ENCODE measurements at places on chromosomes 7 and 10.

GRCh38 chr7:129606803-129607202 is 4.7 kb upstream of the NRF1 start:
- no peak for DNase-seq

- DNase-seq: peak; percentile 54
Observed at GRCh38 chr10:5466451-5467206, 32.7 kb downstream of the CALML5 start.

- no peak for DNase-seq
Observed at GRCh38 chr7:22088827-22089226, 143.1 kb upstream of the CDCA7L start.

GRCh38 chr10:106711313-106711906 is 453.1 kb downstream of the SORCS1 start:
- DNase-seq: peak; percentile 8

- DNase-seq: peak; percentile 32
Observed at GRCh38 chr7:80412842-80413241, 99.0 kb downstream of the GNAT3 start.
